ENCODE measurements at places on chromosomes 2 and 18. TPM values are rescaled to one million over a fixed set of nuclear protein-coding genes. Genes with fewer than 3 reads are reported as not detected.
A peak's percentile ranks its signal among the peaks of the same experiment; 100 is the strongest.

FAM117B gene
- total RNA-seq = 11.0 TPM

KATNAL2 gene
- not detected for total RNA-seq

MRPL30 gene
- total RNA-seq = 75.3 TPM

NXPH2 gene
- total RNA-seq = not detected

OSR1 gene
- total RNA-seq = 1.1 TPM

UGT1A4 gene
- not detected for total RNA-seq

AOX1 gene
- 18.0 TPM for total RNA-seq

MOGAT1 gene
- total RNA-seq = 4.3 TPM

OR6B3 gene
- total RNA-seq = not detected

REG3A gene
- not detected for total RNA-seq

ASTL gene
- total RNA-seq = not detected

MRPL33 gene
- 218 TPM for total RNA-seq

DNA sequence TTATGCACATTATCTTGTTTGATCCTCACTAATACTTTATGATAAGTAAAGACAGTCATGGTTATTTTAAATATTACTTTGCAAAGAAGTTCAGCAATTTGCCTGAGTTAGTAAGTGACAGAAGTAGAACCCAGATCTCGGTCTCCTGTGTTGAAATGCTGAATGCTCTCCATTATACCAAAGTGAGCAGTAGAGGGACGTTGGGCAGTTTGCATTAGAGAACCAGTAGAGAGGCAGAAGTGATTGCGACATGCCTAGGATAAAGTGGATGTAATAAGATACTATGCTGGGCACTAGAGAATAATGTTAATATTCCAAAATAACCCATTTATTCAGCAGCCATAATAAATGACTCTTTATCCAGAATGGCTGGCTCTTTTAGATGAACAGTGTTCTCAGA is 201.0 kb downstream of the PMAIP1 start:
- no peak for DNase-seq

DNA sequence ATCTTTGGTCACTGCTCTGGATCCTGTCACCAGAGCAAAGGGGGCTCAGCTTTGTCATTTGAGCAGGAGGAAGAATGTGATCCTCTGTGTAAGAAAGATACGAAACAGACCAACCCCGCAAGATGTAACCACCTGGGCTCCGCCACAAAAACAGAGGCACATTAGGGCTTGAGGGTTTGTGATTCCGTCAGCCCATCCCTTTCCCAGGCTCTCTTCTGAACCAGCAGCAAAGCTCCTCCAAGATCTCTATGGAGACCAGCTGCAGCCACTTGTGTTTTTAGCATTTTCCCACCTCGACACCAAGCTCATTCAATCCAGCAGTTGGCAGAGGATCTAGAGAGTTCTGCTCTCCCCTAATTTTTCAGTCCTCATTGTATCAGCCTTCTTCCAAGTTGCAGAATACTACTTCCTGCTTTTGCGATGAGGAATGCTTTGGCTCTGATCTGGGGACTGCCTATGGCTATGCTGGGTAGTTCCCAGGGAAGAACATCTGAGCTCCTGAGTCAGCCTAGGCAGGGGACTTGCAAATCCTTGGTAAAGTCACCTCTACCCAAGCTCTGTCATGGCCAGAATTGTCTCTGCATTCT is 139.6 kb upstream of the RAB12 start:
- no peak for DNase-seq

- DNase-seq = no peak
Measured at GRCh38 chr2:27736031-27736889, 35.3 kb upstream of the MRPL33 start.

- peak; percentile 75 for DNase-seq
Measured at GRCh38 chr2:61470122-61470951, 550 bp downstream of the USP34 start.

DNA sequence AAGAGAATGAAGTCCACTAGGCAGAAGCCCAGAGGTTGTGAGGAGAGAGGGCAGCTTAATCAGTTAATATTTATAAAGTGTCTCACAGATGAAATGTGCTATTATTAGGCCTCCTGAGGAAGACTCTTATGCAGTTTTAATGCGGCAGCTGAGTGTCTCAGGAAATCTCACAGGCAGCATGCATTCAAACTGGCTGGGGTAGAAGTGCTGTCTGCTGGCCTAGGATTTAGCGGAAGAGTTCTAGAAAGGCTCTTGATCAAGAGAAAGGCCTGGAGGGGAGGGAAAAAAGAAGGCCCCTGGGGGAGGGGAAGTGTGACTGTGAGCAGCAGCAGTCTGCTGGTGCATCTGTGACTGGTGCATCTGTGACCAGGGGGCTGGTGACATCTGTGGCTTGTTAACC is 133.0 kb downstream of the FSHR start:
- DNase-seq = no peak

- no peak for DNase-seq
Measured at GRCh38 chr18:63258749-63259566, 60.6 kb downstream of the BCL2 start.

GRCh38 chr2:70679259-70679658 is 88.7 kb downstream of the ADD2 start:
- no peak for DNase-seq

DNA sequence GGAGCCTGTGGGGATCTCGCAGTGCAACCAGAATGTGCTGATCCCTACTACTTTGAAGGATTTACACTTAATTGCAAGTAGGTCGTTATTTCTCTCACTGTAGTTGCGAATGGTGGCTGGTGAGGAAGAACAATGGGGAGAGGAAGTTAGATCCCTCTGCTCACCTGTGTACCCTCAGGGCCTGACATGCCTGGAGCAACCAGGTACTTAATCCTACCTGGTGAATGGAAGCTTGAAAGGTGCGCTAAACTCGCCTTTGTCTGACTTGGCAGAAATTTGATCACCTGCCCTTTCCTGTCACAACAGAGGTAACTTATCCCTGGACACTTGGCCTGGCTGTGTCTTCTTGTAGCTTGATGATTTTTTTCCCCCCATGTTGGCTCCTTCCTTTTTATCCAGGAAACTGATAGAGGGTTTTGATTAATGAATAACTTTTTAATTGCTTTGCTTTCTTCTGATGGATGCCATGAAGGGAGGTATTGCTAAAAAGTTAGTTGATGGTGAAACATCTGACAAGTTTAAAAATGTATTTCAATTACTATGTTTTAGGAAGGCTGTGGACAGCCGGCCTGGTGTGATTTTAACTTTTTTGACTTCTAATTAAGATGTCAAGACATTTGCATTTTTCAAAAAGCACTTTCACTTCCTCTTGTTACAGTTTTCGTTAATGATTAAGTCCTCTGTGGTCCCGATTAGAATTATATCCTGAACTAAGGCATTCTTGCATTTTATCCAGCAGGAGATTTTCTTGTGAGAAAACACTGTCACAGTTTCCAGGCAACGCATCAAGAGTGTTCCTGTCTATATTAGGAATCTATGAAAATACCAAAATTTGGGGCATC is 9.2 kb downstream of the SGPP2 start:
- no peak for DNase-seq

GRCh38 chr2:97688062-97688827 is 18.7 kb downstream of the C2orf92 start:
- DNase-seq = no peak

- DNase-seq = peak; percentile 23
Measured at GRCh38 chr2:196268538-196269338, 97.4 kb upstream of the STK17B start.

- no peak for DNase-seq
Measured at GRCh38 chr2:24945907-24946306, 25.8 kb downstream of the DNAJC27 start.

- DNase-seq = no peak
Measured at GRCh38 chr2:130251873-130252620, 53.8 kb upstream of the TUBA3E start.

DNA sequence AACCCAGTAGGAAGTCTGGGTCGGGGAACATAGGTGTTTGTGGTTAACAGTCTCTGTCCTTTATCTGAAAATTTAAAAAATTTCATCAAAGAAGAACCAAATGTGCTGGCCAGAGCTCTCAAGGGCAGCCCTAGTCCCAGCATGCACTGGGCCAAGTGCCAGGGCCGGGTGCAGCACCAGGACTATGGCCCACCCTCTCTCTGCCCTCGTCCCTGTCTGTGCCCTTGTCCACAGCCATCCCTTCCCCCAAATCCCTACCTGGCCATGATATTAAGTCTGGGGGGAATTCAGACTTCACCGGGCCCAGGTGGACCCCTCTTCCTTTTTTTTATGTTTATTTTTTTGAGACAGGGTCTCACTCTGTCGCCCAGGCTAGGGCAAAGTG is 14.4 kb upstream of the ZFP36L2 start:
- DNase-seq = no peak

DNA sequence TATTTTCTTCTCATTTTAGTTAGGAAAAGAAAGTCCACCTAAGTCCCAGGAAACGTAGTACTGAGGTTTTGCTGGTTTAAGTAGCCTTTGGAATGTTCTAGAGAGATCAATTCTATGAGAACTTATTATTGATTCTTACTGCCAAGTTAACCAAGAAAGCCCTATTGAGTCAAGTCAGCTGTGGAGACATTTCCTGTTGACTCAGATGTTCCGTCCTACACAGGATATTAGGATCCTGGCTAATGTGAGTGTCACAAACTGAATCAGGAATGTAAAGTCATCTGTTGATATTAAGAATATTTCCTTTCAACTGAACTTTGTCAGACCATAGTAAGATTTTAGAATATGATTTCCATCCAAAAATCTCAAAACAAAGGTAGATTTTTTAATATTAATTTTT is 654.3 kb downstream of the LRRTM4 start:
- no peak for DNase-seq

DNA sequence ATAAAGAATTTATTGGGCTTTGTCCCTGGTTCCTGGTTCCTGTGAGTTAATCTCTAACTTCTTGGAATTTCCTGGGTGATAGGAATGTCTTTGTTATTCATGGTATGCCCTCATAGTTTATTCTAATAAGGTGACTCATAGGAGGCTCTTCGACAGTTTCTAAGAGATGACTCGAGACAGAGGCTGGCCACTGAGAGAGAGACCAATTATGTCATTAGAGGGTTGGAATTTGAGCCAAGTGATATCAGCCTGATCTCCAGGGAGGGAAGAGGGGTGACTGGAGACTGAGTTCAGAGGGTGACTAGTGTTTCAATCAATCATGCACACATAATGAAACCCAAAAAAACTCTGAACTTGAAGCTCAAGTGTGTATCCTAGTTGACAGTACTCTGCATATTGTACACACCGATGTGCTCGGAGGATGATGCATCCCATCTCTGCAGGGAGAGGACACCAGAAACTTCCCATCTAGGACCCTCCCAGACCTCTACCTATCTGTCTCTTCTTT is 185.7 kb downstream of the MTCL1 start:
- DNase-seq = peak; percentile 39

GRCh38 chr2:170009209-170009608 is 168.7 kb upstream of the MYO3B start:
- no peak for DNase-seq

DNA sequence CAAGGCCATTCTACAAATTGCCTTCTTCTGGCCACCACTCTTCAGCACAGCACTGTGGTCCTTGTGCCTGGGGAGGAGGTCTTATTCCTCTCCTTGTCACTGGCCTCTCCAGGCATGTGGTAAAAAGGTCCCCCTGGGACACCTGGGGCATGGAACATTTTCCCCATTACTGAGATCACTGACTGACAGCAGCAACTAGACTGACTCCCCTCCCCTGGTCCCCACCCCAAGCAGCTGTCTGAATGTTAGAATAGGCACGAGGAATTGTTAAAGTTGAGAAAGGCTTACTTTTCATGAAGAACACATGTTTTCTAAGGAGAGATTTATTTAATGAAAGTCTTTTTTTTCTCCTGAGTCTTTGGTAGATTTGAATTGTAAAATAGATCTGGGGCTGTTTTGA is 39.5 kb upstream of the RTN4 start:
- no peak for DNase-seq

GRCh38 chr2:200596774-200597570 is 11.2 kb downstream of the AOX1 start:
- DNase-seq = peak; percentile 58

- no peak for DNase-seq
Measured at GRCh38 chr2:162635706-162636105, 202.9 kb downstream of the KCNH7 start.

- peak; percentile 84 for DNase-seq
Measured at GRCh38 chr2:207683879-207684627, 27.4 kb upstream of the CCNYL1 start.

DNA sequence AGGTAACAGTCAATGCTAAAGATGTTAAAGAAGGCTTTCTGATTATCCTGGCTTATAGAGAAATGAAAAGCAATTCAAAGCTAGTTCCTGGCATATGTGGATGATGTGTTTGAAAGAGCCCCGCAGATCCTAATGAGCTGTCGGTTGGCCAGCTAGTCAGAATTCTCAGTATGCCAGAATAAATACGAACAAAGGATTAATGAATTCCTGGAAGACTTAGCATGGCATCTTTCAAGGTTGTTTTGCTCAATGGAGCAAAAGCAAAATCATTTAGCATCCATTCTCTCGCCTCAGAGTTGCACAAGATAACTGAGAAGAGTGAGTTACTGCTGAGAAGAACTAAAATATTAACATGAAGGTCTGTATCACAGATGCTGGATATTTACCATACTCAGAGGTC is 307.6 kb downstream of the RIT2 start:
- no peak for DNase-seq

- no peak for DNase-seq
Measured at GRCh38 chr2:63049970-63050333, 678 bp upstream of the OTX1 start.

- DNase-seq = no peak
Measured at GRCh38 chr2:121044412-121044811, 240.6 kb downstream of the TFCP2L1 start.

DNA sequence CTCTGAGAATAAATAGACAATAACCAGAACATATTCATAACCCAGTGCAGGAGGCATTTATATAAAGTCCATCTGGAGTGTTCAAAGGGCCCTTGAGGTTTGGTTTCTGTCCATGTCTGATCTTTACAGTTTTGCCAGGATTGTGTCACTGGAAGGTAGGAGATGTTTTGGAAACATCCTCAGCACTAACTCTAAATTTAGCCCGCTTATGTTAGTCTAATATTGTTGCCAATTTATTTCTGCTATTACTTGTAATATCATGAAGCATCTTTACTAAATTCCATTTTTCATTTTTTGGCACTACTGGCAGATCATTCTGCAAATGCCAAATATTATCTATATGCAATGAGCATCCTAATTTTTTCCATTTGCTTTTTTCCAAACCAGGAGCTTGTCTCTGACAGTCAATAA is 22.4 kb upstream of the REV1 start:
- no peak for DNase-seq

Measured in HepG2 (cell line).